Non-pigmented ciliary epithelial cell (primary cell): ENCODE measurements at places on chromosomes 4 and X.
A peak's percentile ranks its signal among the peaks of the same experiment; 100 is the strongest.

DNA sequence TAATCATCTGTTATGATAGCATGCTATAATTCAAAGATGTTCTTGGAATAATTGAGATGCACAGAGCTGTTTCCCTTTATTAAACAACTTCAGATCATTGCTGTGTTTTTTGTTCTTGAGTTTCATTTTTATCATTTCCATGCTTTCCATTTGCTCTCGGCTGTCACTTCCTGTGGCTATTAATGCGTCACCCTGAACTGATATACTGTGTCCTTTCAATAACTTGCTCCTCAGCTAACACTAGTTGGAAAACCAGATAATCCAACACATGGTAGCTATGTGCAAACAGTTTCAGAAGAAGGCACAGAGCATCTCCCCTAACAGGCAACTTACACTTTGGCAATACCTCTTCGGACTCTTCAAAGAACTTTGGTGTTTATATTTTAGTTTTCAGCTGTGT is 376.0 kb downstream of the GBA3 start:
- DNase-seq: no peak

DNA sequence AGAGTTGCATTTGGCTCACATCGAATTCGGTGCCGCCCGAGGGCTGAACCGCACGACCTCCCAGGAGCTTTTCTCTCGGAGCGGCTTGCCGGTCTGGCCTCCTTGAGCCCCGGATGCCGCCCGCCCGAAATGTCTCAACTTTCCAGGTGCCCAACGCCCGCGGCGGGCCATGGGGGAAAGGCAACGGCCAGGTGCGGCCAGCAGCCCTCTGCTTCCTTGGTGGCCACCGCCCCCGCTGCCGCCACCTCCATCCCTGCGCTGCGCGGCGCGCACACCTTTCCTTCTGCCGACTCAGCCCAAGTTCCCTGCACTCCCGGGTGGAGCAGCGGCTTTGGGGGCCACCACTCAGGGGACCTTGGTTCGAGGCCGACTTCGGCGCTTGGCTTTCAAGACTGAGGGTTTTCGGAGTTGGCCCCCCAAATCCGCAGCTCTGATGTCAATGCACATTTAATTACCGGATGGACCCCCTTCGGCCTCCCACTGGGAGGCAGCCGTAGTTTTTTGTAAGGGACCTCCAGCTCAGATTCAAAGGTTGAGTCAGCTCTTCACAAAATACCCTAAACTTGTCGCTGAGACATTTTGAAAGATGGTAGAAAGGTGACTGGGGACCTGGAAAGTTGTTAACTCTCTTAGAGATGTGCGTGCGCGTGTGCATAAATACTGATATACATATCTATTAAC is 1.1 kb downstream of the AFF2 start:
- DNase-seq: no peak

GRCh38 chrX:150627957-150628356 is 59.5 kb downstream of the MTM1 start:
- no peak for DNase-seq

- DNase-seq: no peak
These were observed 10.3 kb upstream of the UGT8 start for GRCh38 chr4:114588305-114588704.

GRCh38 chr4:26372525-26373172 is 51.8 kb downstream of the RBPJ start:
- DNase-seq: peak; percentile 63

DNA sequence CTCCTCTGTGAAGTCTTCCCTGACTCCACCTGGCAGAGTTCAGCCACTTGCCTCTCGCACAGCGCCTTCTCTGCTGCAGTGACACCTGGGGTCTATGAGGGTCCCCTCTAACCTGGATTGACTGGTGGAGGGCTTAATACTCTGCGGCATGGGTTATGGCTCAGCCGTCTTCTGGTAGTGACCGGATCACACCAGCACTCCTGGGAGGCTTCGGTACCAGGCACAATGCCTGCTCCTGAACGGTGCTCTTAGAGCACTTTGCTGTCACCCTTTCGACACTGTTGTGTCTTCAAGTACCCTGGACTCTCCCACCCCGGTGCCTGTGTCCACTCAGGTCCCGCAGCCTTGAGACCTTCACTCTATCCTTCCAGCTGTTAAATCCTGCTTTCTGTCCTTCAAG is 50.0 kb downstream of the C4orf50 start:
- no peak for DNase-seq

DNA sequence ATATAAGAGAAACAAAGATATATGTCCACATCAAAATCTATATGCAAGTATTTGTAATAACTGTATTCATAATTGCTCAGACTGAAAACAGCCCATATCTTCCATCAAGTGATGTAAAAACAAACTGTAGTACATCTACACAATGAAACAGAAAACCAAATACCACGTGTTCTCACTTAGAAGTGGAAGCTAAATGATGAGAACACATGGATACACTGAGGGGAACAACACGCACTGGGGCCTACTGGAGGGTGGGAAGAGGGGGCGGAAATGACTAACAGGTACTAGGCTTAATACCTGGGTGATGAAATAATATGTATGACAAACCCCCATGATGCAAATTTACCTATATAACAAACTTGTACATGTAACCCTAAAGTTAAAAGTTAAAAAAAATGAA is 42.7 kb downstream of the UBA6 start:
- DNase-seq: no peak

- DNase-seq: no peak
These were observed 201.3 kb downstream of the RBM46 start for GRCh38 chr4:154982187-154983047.

- no peak for DNase-seq
These were observed 40.4 kb downstream of the PCDH7 start for GRCh38 chr4:30760551-30760950.

GRCh38 chr4:57190601-57191481 is 80.7 kb upstream of the IGFBP7 start:
- no peak for DNase-seq

GRCh38 chr4:129233691-129234090 is 137.7 kb downstream of the C4orf33 start:
- no peak for DNase-seq

DNA sequence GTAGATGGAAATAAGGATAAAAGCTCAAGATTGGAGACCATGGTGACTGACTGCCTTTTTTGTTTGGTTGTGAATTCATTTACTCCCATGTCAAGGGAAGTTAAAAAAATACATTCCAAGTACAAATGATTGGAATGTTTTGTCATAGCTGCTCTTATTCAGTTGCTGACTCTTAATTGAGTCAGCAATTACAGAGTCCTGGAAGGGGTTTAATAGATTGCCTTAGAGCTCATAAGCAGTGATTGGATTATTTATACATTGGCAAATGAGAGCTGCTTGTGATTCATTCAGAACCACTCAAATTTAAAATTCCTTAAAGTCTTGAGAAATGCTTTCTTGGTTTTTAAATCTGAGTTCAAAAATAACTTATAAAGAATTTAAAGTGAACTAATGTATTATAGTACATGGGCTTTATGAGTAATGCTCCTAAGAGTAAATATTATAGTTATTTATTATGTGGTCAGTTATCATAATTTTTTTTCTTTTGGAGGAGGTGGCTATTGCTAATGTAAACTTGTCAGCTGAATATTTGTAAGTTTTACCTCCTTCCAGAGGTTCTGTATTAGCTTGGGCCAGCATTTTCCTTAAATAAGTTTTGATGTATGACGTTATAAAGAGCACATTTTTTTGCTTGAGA is 13.6 kb downstream of the JADE1 start:
- peak; percentile 82 for DNase-seq

- DNase-seq: no peak
These were observed 614.6 kb downstream of the PCDH19 start for GRCh38 chrX:99795495-99795894.

- no peak for DNase-seq
These were observed 361.1 kb downstream of the MID1IP1 start for GRCh38 chrX:39162322-39162735.

DNA sequence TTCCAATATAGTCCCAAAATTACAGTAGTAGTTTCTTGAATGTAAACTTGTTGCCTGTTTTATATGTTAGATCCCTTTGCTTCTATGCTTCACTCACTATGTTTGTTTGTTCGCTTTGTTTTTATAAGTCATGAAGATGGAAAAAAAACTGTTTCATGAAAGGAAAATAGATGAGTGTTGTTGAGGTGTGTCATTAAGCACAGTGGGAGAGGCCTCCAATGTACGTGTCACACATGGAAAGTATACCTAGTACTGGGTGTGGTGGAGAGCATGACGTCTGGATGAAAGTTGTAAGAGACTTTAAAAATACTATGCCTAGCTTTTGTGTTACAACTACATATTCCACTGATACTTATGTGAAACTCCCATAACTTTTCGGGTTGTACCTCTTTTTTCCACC is 28.4 kb downstream of the PLS3 start:
- no peak for DNase-seq

- DNase-seq: no peak
These were observed 568.1 kb upstream of the DIPK2B start for GRCh38 chrX:45768666-45769236.

- no peak for DNase-seq
These were observed 191.7 kb upstream of the GPC4 start for GRCh38 chrX:133606990-133607389.

- DNase-seq: no peak
These were observed 827 bp downstream of the PORCN start for GRCh38 chrX:48509619-48510018.

- DNase-seq: no peak
These were observed 2.7 kb downstream of the EFNB1 start for GRCh38 chrX:68831405-68832100.

- no peak for DNase-seq
These were observed 353.8 kb upstream of the CASK start for GRCh38 chrX:42276982-42277690.

- peak; percentile 95 for DNase-seq
These were observed 45.6 kb downstream of the SH3RF1 start for GRCh38 chr4:169225058-169225751.

DNA sequence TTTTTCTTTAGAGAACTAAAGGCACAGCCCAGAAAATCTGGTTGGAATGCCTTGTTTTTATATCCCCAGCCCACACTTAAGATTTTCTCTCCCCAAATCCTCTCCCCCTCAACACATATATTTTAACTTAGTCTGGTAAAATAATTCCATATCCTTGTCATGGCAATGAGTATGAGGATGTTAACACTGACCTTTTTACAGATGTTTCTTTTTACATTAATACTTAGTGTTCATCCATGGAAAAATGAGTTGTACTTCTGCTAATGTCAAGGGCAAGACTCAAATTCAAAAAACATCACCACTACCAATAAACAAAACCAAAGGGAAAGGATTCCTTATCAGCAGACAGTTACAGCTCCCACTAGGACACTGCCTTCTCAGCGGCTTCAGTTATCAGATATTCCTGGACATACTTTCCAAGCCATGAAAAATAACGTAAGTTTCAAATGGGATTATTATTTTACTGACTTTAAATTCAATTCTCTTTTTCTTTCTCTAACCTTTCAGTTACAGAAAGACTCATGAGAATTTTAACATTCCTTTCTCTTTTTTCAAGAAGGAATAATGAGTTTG is 83.3 kb downstream of the RASL11B start:
- DNase-seq: no peak

GRCh38 chrX:69995362-69996112 is 54.2 kb downstream of the AWAT2 start:
- no peak for DNase-seq

DNA sequence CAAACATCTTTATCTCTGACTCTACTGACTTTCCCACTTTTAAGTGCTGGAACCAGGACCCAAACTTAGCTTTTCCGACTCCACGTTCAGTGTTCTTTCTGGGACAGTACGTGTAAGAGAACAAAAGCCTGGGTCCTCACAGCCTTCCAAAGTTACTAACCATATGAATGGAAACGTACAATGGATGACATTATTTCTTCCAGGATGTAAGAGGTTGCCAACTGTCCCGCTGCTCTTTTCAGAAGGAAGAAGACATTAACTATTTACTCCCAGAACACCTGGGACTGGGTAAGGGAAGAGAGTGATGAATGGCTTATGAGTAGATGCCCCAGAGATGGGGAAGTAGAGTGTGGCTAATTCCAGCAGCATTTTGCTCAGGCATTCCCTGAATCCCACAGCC is 114.7 kb downstream of the TRAPPC11 start:
- no peak for DNase-seq

DNA sequence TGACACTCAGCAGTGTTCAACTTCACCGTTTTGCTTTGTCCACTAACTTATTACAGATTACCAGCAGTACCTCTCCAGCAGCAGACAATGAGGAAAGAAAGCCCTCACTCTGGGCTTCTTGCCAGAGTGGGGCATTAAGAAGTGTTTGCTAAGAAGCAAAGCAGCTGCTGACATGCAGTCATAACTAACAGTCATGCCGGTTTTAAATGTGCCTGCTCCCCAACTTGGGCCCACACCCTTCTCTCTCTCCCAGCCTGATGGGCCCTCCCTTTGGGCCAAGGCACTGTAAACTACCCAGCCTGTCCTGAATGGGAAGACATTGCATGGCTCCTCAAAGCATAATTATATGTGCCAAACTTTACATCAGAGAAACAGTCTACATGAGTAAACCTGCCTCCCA is 54.6 kb upstream of the HHIP start:
- no peak for DNase-seq

DNA sequence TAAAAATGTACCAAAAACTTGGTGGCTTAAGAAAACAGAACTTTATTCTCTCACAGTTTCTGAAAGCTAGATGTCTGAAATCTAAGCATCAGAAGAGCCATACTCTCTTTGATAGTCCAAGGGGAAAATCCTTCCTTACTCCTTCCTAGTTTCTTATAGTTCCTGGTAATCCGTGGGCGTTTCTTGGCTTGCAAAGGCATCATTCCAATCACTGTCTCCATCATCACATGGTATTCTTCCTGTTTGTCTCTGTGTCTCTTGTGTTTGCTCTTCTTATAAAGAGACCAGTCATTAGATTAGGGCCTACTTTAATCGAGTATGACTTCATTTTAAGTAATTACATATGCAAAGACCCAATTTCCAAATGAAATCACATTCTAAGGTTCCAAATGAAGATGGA is 118.9 kb upstream of the FSTL5 start:
- no peak for DNase-seq

DNA sequence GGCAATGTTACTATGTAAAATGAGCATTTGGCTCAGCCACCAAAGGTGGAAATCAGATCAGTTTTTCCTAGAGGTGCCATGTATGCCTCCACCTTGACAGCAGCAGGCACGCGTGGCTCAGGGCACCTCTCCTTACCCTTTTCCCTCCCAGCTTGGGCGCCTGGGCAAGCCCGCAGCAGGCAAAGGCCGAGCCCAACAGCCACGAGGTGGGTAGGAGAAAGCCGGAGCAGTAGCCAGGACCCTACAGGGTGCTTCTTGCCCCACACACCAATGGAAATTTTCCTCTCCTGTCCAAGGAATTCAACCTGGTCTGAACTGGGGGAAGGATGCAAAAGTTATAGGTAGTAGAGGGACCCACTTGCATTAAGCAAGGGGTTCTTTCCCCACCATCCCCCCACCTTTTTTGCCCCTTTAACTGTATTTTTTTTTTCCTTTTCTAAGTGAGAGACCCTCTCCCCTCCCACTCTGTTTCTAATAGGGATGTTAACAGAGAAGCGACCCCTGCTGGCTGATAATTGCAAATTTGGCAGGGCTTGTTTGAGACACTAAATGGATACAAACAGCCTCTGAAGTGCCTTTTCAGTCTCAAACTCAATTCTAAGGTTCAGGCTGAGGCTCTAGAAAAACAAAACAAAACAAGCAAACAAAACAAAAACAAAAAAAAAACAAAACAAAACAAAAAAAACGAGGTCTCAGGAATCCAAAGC is 895.1 kb downstream of the PCDH18 start:
- DNase-seq: no peak
